Hematopoietic multipotent progenitor cell treated with erythropoietin and hydrocortisone succinate and interleukin-3 and kit ligand, for 4 days (in vitro differentiated cells): ENCODE measurements at places on chromosomes 2 and 18.

DNA sequence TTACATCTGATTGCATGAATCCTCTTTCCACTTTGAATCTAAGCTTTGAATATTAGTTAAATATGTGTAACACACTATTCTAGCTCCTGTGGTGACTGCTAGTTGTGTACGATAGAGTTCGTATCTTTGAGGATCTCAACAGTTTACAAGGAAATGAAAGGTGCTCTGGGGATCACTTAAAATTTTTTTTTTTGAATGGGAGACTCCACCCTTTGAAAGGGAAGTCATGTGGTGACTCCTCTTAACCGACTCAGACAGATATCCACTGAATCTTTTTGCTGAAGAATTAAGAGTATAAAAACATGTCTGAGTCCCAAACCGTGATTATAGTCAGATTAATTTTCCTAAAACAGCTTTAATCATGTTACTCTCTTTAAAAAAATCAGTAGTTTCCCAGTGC is 4.0 kb downstream of the CLIP4 start:
- peak; percentile 41 for DNase-seq

GRCh38 chr2:5734859-5735520 is 42.8 kb downstream of the SOX11 start:
- no peak for DNase-seq

- no peak for DNase-seq
These were observed 1323.2 kb upstream of the DDX18 start for GRCh38 chr2:116491292-116491691.

GRCh38 chr2:43006834-43007543 is 214.6 kb upstream of the HAAO start:
- no peak for DNase-seq

DNA sequence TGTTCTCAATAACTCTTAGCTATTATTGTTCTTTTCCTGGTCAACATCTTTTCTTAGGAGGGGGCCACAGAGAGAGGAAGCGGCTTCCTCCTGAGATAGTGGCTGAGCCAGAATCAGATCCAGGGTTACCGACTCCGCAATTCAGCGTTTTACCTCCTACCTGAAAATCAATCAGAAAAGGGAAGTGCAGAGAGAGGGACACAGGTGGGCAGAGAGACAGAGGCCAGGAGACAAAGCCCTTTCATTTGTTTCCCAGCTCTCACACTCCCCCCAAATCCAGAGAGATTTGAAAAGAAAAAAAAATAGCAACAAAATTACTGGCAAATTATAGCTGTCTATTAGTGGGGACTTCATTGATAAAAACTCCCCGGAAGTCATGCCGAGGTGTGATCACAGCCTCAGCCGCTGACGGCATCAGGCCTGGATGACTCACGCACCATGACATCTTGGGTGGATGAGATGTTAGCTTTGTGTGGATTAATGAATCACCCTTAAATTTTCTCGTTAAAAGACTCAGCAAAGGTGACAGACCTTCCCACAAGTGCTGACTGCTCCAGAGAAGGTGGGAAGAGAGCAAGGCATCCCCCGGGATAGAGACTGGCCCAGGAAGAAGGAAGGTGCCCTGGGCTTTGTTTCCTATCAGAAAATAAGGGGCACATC is 120.7 kb downstream of the LOXHD1 start:
- DNase-seq = no peak

DNA sequence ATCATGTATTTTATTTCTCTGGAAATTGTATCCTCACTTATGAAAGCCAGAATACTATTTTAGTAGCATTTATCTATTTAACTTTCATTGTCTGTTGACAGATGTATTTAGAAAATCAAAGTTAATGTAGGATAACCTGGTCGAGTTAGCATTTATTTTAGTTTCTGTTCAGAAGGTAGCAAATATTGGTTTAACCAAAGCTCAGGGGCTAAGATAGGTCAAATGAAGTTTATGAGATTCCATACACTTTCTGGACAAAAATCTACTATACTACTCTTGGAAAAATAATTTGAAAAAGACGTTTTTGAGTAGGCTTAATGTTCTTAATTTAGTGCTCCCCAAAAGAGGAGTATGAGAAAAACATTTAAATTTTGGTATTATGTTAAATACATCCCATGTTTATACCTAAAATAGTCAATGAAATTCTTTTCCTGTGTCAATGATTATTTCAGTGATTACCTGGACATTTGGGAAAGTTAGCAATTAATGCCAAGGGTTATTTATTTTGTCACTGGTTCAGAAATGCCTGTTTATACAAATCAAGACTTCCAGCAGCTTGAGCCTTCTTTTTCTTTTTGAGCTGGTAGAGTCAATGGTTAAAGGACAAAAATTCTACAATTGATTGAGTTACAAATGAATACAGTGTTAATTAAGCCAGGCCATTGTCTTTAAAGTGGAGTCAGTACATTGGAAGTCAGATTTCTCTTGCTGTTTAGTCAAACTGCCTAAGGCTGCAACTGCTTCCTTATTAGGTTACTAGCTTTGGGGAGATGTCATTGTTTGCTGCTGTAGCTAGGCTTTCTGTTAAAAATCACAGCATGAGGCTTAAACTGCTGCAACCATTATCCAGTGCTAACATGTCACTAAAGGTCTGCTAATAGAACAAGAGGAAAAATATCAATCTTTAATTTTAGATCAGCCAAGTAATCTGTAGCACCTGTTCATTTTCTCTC is 182.3 kb downstream of the CAMKMT start:
- DNase-seq = no peak

GRCh38 chr2:195022508-195022830 is 634.6 kb upstream of the SLC39A10 start:
- DNase-seq = no peak

DNA sequence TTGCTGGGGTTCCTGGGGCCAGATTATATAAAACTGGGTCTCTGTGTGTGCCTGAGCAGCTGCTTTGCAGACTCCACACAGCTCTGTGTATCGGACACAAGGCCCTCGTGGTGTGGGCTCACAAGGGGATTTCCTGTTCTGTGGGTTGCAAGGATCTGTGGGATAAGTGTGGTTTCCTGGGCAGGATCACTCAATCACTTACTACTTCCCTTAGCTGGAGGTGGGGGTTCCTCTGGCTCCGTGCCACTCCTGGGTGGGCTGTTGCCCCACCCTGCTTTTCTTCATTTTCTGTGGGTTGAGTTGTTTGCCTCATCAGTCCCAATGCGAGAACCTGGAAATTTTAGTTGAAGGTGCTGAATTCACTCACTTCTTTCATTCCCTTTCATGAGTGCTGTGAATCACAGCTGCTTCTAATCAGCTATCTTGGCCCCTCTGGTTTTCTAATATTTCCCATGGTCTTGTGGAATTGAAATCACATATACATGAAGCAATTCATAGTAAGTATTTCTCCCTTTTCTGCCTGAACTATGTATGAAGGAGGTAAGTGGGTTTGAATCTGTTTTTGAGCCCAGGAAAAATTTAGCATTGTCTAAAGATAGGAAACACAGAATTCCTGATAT is 196.3 kb downstream of the DCDC2C start:
- DNase-seq = peak; percentile 19

- DNase-seq = peak; percentile 90
These were observed 165.0 kb downstream of the ANTXR1 start for GRCh38 chr2:69177785-69178636.

DNA sequence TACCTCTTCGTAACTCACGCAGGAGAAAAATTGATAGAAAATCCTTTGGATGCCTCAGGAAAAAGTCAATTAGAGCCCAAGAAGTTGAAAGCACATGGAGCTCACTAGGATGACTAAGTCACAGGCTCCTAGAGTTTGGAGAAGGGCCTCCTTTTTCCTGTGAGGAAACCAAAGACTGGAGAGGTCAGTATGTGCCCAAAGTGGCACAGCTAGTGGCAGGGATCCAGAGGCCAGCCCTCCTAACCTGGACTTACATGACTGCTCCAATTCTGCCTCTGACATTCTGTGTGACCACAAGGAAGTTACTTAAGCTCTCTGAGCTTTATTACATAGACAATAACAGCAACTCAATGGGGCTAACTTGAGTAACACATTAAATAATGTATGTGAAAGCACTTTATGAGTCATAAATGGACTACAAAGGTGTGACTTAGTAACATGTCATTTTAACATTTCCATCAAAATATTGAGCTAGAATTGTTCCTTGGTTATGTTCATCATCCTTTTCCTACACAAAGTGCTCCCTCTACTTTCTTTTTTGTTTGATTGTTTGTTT is 91.6 kb downstream of the DHRS9 start:
- no peak for DNase-seq

GRCh38 chr2:17146358-17146757 is 371.9 kb downstream of the RAD51AP2 start:
- DNase-seq = no peak

GRCh38 chr18:45328296-45328695 is 287.0 kb upstream of the SLC14A2 start:
- no peak for DNase-seq

DNA sequence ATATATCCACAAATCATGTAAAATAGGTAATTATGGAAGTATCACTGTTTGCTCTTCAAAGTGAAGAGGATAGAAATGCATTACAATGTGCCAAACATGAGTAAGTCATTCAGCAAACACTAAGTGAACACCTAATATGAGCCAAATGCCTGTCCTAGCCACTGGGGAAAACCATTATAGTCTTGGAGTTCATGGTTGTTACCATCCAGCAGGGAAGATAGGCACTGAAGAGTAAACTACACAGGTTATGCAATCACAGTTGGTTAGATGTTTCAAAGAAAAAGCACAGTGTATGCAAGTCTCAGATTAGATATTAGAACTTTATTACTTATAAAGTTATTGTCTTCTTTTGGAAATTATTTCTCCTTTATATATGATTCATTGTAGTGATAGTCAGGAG is 3.9 kb upstream of the SERPINB2 start:
- DNase-seq = no peak

GRCh38 chr2:85709401-85709811 is 15.2 kb downstream of the GNLY start:
- DNase-seq = peak; percentile 76

GRCh38 chr2:68287580-68288441 is 31.9 kb downstream of the CNRIP1 start:
- peak; percentile 93 for DNase-seq

GRCh38 chr2:11073776-11074175 is 81.5 kb upstream of the SLC66A3 start:
- DNase-seq = no peak

DNA sequence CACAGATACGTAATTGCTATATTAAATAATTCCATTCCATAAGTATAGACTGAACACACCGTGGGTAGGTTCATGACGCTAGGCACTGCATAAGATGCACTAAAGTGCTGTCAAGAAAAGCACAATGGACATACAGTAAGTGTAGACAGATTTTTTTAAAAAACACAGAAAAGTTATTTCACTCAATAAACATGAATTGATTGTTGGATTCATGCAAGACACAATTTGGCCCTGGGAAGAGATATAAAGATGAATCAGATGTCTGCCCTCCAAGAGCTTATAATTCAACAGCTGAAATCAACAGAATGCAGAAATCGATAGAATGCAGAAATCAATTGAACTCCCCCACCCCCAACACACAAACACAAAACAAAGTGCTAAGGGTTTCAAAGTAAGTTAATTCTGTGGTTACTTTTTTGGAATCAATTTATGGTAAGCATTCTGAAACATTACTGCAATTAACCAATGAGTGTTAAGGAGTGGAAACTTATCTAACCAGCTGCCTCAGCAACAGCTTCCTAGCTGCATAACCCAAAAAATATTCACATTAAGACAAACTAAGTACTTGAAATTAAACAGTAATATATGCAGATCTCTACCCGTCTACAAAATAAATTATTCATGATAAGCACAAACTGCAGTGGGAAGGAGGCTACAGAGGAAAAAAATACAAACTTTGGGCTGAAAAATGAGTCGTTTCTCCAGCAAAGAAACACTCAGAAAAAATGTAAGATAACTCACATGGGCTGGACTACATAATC is 1.6 kb downstream of the NBAS start:
- peak; percentile 43 for DNase-seq

- DNase-seq = no peak
These were observed 20.7 kb downstream of the B3GNT2 start for GRCh38 chr2:62216616-62217015.

DNA sequence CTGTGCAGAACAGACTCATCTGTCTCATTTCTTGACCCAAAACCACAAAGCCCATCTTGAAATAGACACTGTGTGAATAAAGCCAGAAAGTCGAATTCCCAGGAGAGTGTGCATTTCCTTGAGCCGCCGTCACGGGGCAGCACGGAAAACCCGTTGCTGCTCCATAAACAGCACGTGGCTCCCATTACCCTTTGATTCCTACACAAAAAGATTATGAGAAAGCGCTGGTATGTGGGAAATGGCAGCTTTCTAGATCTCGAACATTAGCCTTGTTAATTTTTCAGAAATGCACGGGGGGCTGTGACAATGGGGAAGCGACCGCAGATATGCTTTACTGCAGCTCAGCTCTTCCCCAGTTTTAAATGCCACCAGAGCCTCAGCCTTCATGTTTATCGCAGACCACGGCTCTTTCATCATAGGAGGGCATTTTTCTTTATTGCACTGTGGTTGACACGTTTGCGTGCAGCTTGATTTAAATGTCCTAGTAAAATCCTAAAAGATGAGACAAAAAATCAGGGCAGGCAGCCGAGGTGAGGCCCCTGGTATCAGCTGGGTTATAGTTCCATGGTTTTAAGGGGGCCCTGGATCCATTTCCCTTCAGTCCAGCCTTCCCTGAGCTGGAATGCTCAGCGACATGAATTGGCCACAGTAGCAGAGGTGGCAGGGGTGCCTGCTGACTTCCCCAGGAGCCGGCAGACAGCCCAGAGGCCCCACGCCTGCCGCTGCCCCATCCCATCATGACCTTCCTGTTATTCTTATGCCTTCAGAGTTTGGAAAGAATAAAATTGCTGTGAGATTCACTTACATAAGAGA is 249.3 kb downstream of the NDUFA10 start:
- DNase-seq = no peak

- DNase-seq = peak; percentile 67
These were observed 209.6 kb upstream of the PIK3C3 start for GRCh38 chr18:41745166-41746049.

- no peak for DNase-seq
These were observed 25.7 kb downstream of the RHOB start for GRCh38 chr2:20472569-20472968.

GRCh38 chr18:36360256-36360909 is 62.9 kb downstream of the FHOD3 start:
- no peak for DNase-seq

DNA sequence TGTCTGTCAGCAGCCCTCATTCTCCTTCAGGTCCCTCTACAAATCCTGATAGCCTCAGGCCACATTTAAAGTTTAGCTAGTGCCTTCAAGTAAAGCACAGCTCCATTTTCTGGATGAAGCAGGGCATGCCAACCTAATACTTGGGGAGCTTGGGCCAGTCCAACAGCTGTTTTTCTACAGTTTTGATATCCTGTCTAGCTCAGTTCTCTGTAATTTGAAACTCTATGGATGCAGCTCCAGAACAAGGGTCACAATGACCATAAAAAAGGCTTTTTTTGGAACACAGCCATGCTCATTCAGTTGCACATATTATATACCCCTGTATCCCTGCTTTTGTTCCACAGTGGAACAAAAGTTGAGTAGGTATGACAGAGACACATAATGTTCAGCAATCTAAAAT is 373.5 kb downstream of the SUCLG1 start:
- no peak for DNase-seq

DNA sequence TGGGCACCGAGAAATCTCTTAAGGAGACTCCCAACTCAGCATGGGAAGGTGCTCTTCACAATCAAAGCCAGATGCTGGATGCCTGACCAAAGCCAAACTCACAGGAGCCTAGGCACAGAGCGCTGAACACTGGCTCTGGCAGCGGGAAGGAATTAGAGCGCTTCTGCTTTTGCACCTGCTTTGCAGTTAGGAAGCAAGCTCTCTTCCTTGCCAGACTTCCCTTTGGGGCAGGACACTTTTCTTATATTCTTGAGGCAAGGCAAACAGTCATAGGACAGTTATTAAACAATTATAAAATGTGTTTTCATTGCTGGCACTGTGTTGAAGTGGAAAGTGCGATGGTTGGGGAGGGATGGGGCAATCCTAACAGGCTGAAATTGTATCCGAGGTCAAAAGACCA is 79.6 kb upstream of the DNMT3A start:
- DNase-seq = no peak
